Ammon's horn (tissue), 1 donor: ENCODE measurements at places on chromosomes 7 and 10.
A peak's percentile ranks its signal among the peaks of the same experiment; 100 is the strongest.

GRCh38 chr7:86747698-86748097 lies 104.0 kb downstream of the GRM3 start:
- DNase-seq: peak; percentile 67

- no peak for DNase-seq
Measured at GRCh38 chr7:37981664-37982063, 61.2 kb downstream of the EPDR1 start.

- no peak for DNase-seq
Measured at GRCh38 chr7:85111761-85112160, 75.1 kb downstream of the SEMA3D start.

DNA sequence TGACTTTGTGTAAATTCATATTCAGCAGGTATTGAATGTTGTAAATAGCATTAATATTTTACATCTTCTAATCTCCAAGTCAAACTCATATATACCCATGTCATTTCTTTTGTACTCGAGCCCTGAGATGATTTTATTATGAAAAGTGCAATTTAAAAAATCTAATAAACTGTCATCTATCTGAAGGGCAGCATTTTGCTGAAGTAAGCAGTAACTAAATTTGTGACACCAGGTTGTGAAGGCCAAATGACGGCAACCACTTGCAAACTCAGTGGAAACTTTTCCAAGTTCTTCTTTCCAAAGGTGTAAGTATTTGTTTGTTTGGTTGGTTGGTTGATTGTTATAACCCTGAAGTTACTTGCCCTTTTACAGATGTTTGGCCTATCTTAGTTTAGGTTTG lies 188.3 kb downstream of the GPR37 start:
- DNase-seq: no peak

DNA sequence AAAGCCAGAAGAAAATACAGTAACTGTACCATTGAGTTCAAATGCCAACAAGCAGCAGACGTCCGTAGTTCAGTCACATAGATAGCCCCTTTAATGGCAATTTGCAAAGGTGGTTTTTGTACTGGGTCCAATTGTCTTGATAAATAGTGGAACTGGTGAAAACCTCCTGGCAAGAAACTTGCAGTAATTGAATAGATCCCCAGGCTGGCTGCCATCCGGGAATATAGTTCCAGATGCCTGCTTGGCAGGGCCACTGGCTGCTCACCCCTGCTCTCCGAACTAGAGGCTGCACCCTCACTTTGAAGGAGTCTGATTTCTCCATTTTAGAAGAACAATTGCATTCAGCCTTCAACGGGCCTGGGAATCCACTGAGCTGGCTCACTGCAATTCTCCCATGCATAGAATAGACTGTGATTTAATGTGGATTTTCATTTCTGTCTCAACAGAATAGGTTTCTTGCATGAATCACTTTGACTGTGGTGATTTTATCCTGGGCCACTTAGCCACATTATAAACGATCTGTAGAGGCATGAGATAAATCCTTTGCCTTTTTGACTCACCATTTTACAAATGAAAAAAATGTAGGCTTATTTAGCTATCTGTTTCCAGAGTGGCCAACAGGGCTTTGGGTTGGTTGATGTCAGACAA lies 35.9 kb upstream of the ELMO1 start:
- DNase-seq: peak; percentile 16

GRCh38 chr7:48087349-48087748 lies 1.7 kb upstream of the UPP1 start:
- DNase-seq: no peak

DNA sequence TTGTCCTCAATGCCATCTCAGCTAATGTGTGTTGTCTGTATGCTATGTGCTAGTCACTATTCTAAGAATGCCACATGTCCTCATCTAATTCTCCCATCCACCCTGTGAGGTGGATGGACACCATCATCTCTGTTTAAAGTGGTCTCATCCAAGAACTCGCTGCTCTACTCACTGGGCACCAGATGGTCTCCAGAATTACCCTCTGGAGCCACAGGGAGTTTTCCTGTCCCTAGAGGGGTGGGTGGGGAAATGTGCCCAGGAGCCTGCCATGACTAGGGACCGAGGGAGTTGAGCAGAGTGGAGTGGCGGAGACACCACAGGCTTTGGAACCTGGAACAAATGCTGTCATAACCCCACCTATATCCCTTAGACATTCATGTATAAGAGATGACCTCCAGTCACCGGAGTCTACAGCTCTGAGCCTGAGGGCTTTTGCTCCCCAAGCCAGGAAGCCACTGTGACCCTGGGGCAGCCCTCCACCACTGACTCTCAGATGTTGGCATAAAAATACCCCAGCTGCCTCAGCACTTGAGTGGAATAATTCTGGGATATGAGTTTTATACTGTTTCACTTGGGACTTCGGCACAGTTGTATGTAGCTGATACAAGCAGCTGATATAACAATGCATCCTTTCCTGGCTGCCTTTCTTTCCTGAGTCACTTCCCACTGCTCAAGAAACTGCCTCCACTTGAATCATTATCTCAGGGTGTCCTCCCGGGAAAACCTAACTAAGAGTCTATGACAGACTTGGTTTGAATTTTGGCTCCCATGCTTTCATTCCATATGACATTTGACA lies 61.5 kb upstream of the RAPGEF5 start:
- no peak for DNase-seq

- no peak for DNase-seq
Measured at GRCh38 chr7:116218051-116218645, 7.8 kb downstream of the TES start.

GRCh38 chr7:120857588-120858573 lies at the start of gene TSPAN12:
Gene TSPAN12 (minus strand): TSS chr7:120858144. CDS start chr7:120856763, 1,381 bp downstream.
- DNase-seq: peak; percentile 63
